ENCODE measurements at places on chromosomes 1 and 21.

- DNase-seq = no peak
Observed at GRCh38 chr1:7589774-7590425, 181.2 kb upstream of the VAMP3 start.

DNA sequence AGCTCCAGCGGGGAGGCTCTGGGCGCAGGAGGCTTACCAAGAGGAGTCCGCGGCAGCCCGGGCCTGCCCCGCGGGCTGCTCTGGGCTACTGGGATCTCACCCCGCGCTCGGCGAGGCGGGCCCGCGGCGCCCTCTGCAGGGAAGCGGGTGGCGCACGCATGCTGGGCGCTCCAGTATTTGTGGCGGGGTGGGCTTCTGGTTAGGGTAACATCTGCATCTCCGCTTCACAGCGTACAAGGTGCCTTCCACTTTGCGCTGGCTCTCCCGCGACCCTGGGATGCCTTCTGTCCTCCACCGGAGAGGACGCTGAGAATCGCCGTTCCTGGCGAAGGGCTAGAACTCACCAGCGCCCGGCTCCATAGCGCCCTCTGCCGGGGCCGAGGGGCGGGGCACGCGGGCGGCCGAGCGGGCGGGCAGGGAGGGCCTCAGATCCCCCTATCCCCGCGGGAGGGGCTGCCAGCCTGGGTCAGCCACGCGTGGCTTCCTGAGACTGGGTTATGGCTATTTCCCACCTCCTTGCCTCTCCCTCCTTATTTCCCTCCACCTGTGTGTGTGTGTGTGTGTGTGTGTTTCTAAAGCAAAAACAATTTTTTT, 46.6 kb upstream of the CTBS start:
- DNase-seq = peak; percentile 41

- no peak for DNase-seq
Observed at GRCh38 chr1:24793447-24794129, 48.3 kb downstream of the CLIC4 start.

- DNase-seq = peak; percentile 14
Observed at GRCh38 chr1:111032295-111032897, 68.7 kb upstream of the LRIF1 start.

- peak; percentile 80 for DNase-seq
Observed at GRCh38 chr1:173868266-173869020, at the start of gene ZBTB37. ZBTB37 (plus strand) TSS chr1:173868380; CDS start chr1:173870226, 1,846 bp downstream.

GRCh38 chr1:8406960-8407359, 89.0 kb downstream of the SLC45A1 start:
- no peak for DNase-seq
